ENCODE measurements at places on chromosomes 6 and 20.

DNA sequence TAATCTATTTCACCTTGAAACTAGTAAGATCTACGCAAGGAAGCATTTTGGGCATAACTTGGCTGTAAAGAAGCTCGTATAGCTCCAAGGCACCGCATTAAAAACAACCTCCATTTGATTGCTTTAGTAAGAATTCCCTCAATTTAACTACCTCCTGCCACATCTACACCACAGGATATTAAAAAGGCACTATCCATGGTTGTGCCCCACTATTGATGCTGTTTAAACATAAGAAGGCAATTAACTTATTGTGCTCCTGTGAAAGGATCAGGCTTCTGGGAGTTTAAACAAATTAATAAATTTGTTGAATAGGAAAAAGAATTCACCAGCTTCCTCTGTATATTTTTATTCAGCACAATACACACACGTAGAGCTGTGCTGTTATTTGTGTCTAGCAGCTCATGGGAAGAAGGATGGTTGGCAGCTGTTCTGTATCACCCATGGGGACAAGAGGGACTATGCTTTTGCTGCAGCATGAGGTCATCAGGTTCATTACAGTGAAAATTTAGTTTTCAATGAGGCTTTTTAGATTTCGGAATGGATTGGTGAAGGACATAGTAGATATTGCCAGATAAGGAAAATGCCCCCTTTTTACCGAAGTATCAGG is 513.3 kb downstream of the HAO1 start:
- DNase-seq = no peak

DNA sequence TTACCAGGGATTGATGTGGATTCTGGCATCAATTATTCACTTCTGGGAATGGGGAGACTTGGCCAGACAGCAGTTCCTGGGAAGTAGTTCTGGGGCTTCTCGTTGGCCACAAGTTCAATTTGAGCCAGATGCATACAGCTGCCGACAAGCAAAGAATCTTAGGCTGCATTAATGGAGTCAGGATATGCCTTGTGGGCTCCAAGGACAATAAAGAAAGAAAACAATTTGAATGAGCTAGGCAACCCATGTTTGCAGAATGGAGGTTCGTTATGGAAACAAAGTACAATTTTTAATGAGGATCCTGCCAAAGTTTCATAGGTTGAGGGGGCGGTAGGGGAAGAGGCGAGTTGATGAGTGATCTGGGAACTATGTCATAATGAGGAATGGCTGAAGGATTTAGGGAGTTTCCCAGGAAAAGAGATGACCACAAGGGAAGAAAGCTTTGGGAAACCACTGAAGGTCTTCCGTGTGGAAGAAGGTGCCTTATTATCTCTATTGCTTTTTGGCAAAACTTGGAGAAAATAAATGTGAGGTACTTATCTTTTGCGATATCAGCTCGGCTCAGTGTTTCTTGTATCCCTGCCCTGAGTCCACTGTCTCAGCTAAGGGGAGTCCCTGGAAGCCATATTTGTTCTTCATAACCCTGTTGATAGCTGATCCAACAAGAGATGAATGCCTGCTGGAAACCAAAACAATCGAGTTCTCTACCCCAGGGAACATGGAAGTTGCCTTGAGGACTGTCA is 181.0 kb upstream of the ZNF217 start:
- no peak for DNase-seq

GRCh38 chr6:162882801-162883481 is 155.2 kb downstream of the PACRG start:
- no peak for DNase-seq

GRCh38 chr20:40651151-40651550 is 37.9 kb downstream of the MAFB start:
- no peak for DNase-seq

DNA sequence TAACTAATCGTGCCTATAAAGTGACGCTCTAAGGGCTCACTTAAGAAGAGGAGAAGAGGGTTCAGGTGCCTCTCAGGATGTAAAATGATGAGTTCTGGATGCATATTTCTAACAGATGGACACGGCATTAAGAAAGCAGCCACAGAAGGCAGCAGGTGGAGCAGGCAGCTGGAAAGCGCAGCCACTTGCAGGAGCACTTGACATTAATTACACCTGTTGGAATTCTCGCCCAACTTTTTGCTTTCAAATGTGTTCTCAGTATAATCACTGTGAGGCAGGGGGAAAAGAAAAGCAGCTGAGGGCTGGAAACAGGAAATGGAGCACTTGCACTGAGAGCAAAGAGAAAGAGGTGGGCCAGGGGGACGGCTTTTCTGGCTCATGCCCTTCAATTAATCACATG is 164.2 kb downstream of the NKAIN2 start:
- no peak for DNase-seq

DNA sequence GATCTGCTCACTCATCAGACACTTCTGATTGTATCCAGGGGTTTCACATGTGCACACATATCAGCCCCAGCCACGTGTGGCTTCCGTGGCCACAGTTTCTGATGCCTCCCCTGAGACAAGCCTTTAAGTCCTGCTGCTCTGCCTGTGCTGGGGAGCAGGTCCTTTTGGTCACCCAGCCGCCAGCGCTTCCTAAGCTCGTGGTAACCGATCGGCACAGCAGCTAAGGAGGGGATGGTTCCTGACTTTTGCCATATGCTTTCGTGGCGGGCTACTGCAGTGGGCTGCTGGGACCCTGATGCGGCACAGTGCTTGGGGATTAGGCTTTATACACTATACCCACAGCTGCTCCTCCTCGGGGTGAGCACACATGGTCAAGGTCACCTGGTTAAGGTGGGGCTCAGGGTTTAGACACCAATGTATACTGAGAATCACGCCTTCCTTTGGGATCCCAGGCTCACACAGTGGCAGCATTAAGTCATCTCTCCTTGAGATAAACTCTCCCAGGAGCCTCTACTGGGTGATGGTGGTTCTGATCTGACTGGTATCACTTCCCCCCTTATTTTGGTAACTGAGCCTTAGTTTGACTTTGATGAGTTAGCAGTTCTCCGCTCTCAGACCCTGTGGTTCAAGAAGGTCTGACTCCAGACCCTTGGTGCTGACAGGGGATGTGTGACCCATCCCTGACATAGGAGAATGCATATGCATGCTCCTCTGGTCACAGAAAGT is 85.9 kb upstream of the KCNG1 start:
- no peak for DNase-seq

- no peak for DNase-seq
These were observed 63.5 kb upstream of the STMND1 start for GRCh38 chr6:17038316-17038715.

- no peak for DNase-seq
These were observed 250.1 kb downstream of the ATXN1 start for GRCh38 chr6:16511040-16511660.

GRCh38 chr20:61803915-61804751 is 261.5 kb downstream of the TAF4 start:
- no peak for DNase-seq

- DNase-seq = no peak
These were observed 1516.4 kb upstream of the DEFB115 start for GRCh38 chr20:29740951-29741593.

- no peak for DNase-seq
These were observed 150.6 kb downstream of the GJA10 start for GRCh38 chr6:90044833-90045381.

- no peak for DNase-seq
These were observed 206.0 kb downstream of the HAO1 start for GRCh38 chr20:7734216-7734615.

Data from retinal pigment epithelial cell (primary cell).